Endothelial cell of coronary artery (primary cell): ENCODE measurements at places on chromosomes 2 and 18. TPM values are rescaled to one million over a fixed set of nuclear protein-coding genes. Genes with fewer than 3 reads are reported as not detected.

FBXO36 gene
- 0.75 and 1.4 TPM in 2 replicates for total RNA-seq

CLEC4F gene
- under 0.01 TPM in 1 of 2 replicates, not detected in the other for total RNA-seq

IL1B gene
- 8.2 TPM in 1 of 2 replicates, not detected in the other for total RNA-seq

DDX1 gene
- 88.6 and 90.9 TPM in 2 replicates for total RNA-seq
